ENCODE measurements at places on chromosomes 6 and 20. TPM values are rescaled to one million over a fixed set of nuclear protein-coding genes. Genes with fewer than 3 reads are reported as not detected.
A peak's percentile ranks its signal among the peaks of the same experiment; 100 is the strongest.

DNA sequence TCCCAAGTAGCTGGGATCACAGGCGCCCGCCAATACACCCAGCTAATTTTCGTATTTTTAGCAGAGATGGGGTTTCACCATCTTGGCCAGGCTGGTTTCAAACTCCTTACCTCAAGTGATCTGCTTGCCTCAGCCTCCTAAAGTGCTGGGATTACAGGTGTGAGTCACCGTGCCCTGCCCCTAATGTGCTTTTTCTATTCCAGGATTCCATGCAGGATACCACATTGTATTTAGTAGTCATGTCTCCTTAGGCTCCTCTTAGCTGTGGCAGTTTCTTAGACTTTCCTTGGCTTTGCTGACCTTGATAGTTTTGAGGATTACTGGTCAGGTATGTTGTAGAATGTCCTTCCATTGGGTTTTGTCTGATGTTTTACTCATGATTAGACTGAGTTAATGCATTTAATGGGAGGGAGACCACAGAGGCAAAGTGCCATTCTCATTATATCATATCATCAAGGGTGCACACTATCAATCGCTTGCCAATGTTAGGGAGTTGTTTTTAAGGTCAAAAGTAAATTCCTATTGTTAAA is 39.6 kb upstream of the TNFAIP3 start:
- no peaks in the 10 kb centered on the region for H3K36me3 ChIP-seq
- H3K27me3 ChIP-seq: no peaks in the 10 kb centered on the region
- no peak overlapping the region for H3K4me3 ChIP-seq
- H3K27ac ChIP-seq: no peak overlapping the region
- H3K4me1 ChIP-seq: no peaks in the 10 kb centered on the region

DNA sequence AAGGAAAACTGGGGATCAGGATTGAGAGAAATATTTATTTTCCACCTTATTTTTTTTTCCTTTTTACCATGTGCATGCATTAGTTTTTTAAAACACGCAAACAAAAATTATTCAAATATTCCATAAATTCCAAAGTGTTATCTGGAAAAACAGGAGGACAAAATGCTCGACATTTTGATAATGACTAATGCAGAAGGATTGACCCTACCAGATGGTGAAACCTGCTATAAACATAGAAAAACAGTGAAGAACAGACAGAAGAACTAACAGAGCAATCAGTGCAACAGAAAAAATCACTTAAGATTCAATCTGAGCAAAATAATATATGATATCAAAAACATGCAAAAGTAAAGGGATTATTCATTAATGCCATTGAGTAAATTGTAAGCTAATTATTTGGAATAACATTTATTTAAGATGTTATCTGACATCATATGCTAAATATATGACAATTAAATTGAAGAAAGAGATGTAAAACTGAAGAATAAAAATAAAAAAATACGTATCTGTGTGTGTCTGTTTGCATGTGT is 218.4 kb downstream of the LMBRD1 start:
- no peak for DNase-seq
- no peak overlapping the region for H3K27ac ChIP-seq
- no peak overlapping the region for H3K4me3 ChIP-seq

GRCh38 chr20:14913896-14914620 is 576.6 kb upstream of the FLRT3 start:
- no peaks in the 10 kb centered on the region for H3K36me3 ChIP-seq
- H3K27me3 ChIP-seq: no peaks in the 10 kb centered on the region
- DNase-seq: no peak
- peaks cover 12% of the 10 kb centered on the region for H3K4me1 ChIP-seq

- peaks cover 32% of the 10 kb centered on the region for H3K27me3 ChIP-seq
- no peak overlapping the region for H3K4me3 ChIP-seq
- no peak overlapping the region for H3K27ac ChIP-seq
- no peaks in the 10 kb centered on the region for H3K36me3 ChIP-seq
- peak; percentile 42 for DNase-seq
Observed at GRCh38 chr20:62979876-62980373, 26.8 kb downstream of the BHLHE23 start.

DNA sequence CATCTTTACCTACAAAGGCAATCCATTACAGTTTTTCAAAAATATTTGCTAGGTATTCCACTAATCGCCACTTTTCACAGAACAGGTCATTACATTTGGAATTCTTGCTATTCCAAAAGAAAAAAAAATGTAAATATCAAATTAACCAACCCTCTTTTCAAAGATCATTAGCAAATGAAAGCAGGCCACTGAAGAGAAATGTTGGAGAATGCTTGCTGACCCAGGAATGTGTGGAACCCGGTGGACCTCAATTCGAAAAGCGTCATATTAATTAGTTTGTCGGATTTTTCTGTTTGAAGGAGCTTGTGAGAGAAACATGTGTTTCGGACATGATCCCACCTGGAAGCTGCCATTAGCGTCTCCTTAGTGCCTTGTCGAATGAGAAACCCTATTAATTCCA is 27.9 kb upstream of the SERPINB9 start:
- peaks cover 3% of the 10 kb centered on the region for H3K4me1 ChIP-seq
- no peaks in the 10 kb centered on the region for H3K36me3 ChIP-seq
- H3K27me3 ChIP-seq: no peaks in the 10 kb centered on the region
- no peak overlapping the region for H3K4me3 ChIP-seq
- DNase-seq: no peak

- H3K27ac ChIP-seq: no peak overlapping the region
- H3K36me3 ChIP-seq: no peaks in the 10 kb centered on the region
- peaks cover 24% of the 10 kb centered on the region for H3K4me1 ChIP-seq
- H3K4me3 ChIP-seq: no peak overlapping the region
- peak; percentile 34 for DNase-seq
- H3K27me3 ChIP-seq: no peaks in the 10 kb centered on the region
Observed at GRCh38 chr6:166750108-166750793, 123.2 kb upstream of the RPS6KA2 start.

- no peak overlapping the region for H3K4me3 ChIP-seq
- DNase-seq: no peak
- no peaks in the 10 kb centered on the region for H3K27me3 ChIP-seq
- no peaks in the 10 kb centered on the region for H3K36me3 ChIP-seq
- no peak overlapping the region for H3K27ac ChIP-seq
- no peaks in the 10 kb centered on the region for H3K4me1 ChIP-seq
Observed at GRCh38 chr6:81720427-81720826, 32.1 kb downstream of the TENT5A start.

- H3K4me1 ChIP-seq: peaks cover 3% of the 10 kb centered on the region
- H3K27me3 ChIP-seq: no peaks in the 10 kb centered on the region
- H3K36me3 ChIP-seq: no peaks in the 10 kb centered on the region
Observed at GRCh38 chr6:125173341-125174095, 19.9 kb downstream of the TPD52L1 start.

DNA sequence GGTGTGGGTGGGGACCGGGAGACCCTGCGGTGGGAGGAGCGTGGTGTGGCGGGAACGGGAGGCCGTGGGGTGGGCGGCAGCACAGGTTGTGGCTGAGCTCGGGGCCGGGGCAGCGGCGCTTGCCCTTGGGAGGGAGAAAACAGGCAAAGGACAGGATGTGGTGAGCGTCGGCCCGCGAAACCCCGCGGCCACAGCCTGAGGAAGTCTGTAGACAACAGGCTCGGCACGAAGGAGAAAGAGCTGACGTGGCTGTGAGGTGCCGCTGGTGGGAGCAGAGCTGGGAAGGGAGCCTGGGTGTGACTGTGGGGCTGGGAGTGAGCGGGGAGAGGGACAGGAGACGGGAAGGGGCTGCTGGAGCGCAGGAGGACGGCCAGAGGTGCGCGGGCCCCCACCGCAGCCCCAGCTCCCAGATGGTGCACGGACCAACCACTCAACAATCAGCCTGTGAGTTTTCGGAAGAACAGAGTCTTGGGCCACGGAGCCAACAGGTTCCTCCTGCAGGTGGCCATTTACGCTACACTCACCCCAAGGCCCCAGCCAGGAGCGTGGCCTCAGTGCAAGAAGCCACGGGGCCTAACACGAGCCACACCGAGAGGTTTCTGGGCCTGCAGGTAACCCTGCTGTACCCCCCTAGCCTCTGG is 202.8 kb downstream of the DLL1 start:
- H3K4me3 ChIP-seq: no peak overlapping the region
- no peaks in the 10 kb centered on the region for H3K4me1 ChIP-seq
- no peaks in the 10 kb centered on the region for H3K36me3 ChIP-seq

DNA sequence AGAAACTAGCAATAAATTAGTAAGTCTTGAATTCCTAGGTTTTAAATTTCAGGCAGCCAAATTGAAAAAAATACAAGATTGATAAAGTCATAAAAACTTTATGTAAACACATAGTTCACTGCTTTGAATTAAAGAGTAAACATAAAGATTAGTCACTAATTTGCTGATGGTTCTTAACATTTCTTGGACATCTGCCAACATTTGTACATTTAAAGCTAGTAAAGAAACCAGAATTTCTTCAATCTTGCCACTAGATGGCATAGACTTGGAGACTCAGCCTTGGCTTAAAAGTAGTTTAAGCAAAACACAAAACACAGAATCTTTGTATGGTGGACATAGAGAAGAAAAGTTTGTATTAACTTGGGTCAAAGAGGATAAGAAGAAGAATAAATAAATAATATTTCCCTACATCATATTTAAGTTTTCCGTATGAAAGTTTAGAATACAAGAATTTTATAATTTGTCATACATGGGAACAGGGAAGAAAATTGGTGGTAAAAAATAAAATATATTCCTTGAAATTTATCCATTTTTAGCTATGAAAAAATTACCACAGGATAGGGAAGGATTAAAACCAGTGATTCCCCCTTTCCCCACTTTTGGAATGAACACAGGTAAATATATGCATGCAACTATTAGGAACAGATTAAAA is 41.7 kb upstream of the FAM135A start:
- no peak overlapping the region for H3K27ac ChIP-seq
- H3K36me3 ChIP-seq: no peaks in the 10 kb centered on the region
- DNase-seq: peak; percentile 28
- H3K4me1 ChIP-seq: no peaks in the 10 kb centered on the region

DNA sequence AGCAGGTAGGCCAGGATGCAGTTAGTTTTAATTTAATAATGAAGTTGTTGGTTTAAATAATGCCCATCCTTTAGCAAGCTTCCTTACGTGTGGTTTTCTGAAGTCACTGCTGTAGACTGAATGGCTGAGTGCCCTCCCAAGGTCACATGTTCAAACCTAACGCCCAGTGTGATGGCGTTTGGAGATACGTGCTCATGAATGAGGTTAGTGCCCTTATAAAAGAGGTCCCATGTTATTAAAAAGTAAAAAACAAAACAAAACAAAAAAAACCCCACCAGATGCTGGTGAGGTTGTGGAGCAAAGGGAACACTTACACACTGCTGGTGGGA is 16.3 kb downstream of the LRP11 start:
- H3K4me3 ChIP-seq: no peak overlapping the region
- no peaks in the 10 kb centered on the region for H3K27me3 ChIP-seq
- no peaks in the 10 kb centered on the region for H3K36me3 ChIP-seq
- no peaks in the 10 kb centered on the region for H3K4me1 ChIP-seq

GRCh38 chr6:31308845-31309175 is 36.9 kb upstream of the HLA-C start:
- no peak overlapping the region for H3K27ac ChIP-seq
- no peaks in the 10 kb centered on the region for H3K36me3 ChIP-seq
- H3K4me1 ChIP-seq: no peaks in the 10 kb centered on the region
- H3K27me3 ChIP-seq: peaks cover 17% of the 10 kb centered on the region
- no peak overlapping the region for H3K4me3 ChIP-seq
- DNase-seq: no peak

GRCh38 chr6:72760114-72760793 is 138.4 kb downstream of the KCNQ5 start:
- no peak overlapping the region for H3K27ac ChIP-seq
- DNase-seq: no peak
- H3K27me3 ChIP-seq: no peaks in the 10 kb centered on the region
- H3K36me3 ChIP-seq: no peaks in the 10 kb centered on the region
- H3K4me1 ChIP-seq: no peaks in the 10 kb centered on the region
- no peak overlapping the region for H3K4me3 ChIP-seq

- DNase-seq: no peak
- H3K36me3 ChIP-seq: no peaks in the 10 kb centered on the region
- H3K4me1 ChIP-seq: no peaks in the 10 kb centered on the region
- H3K4me3 ChIP-seq: no peak overlapping the region
- H3K27ac ChIP-seq: no peak overlapping the region
Observed at GRCh38 chr6:153334121-153334520, 203.0 kb upstream of the RGS17 start.

DNA sequence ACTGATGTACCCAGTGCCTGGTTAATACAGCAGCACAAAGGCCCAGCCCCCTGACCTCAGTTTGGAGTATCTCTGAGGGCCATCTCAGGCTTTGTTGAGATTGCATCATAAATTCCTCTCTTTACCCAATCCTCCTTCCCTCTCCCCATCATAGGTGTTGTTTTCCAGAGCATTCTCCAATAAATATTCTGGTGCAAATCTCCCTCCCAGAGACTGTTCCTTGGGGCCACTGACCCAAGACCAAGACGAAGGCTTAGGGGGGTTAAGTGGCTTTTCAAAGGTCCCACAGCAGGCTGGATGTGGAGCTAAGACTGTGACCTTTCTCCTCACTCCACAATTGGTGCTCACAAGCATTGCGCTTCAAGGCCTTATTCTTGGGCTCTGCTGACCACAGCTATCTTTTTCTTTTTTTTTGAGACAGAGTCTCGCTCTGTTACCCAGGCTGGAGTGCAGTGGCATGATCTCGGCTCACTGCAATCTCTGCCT is 72.4 kb upstream of the ZMYND8 start:
- H3K36me3 ChIP-seq: no peaks in the 10 kb centered on the region
- H3K27ac ChIP-seq: no peak overlapping the region
- no peak overlapping the region for H3K4me3 ChIP-seq
- H3K4me1 ChIP-seq: no peaks in the 10 kb centered on the region

DNA sequence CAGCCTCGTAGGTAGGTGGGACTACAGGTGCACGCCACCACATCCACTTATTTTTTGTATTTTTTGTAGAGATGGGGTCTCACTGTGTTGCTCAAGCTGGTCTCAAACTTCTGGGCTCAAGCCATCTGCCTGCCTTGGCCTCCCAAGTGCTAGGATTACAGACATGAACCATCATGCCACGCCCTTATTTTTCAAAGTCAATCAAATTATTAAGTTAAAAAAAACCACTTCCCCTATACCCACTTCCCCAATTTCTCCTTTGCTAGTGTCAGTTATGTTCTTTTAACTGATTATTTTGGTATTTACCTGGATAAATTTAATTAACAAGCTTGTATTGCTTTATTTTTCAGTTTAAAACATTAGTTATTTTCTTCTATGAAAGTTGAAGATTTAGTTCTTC is 49.6 kb downstream of the RIOK1 start:
- H3K27me3 ChIP-seq: no peaks in the 10 kb centered on the region
- no peak for DNase-seq
- H3K4me3 ChIP-seq: no peak overlapping the region
- no peaks in the 10 kb centered on the region for H3K36me3 ChIP-seq
- no peaks in the 10 kb centered on the region for H3K4me1 ChIP-seq

DNA sequence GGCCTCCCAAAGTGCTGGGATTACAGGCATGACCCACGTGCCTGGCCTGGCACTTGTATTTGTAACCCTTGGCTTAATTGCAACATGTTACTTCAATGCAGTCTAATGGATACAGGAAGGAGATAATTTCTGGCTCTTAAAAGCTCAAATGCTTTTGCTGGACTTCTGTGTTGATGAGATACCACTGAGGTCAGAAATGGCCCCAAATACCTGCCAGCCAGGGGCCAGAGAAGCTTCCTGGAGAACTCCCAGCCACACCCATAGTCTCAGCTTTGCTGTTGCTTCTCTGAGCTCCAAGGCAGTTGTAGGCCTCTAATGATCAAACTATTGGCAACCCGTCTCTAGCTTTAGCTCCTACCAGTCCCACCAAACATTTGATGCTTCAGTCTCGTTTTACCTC is 14.2 kb upstream of the ZNFX1 start:
- H3K36me3 ChIP-seq: peaks cover 13% of the 10 kb centered on the region
- H3K27ac ChIP-seq: no peak overlapping the region
- no peak overlapping the region for H3K4me3 ChIP-seq
- no peaks in the 10 kb centered on the region for H3K27me3 ChIP-seq
- DNase-seq: no peak

Gene HCRTR2
- total RNA-seq: not detected

Gene DEFB124
- not detected for total RNA-seq

Gene TINAG
- not detected for total RNA-seq

Gene DACT2
- total RNA-seq: 5.5 TPM
